ENCODE measurements at places on chromosomes 4 and X.

GRCh38 chrX:9670136-9670814, 95.4 kb downstream of the GPR143 start:
- DNase-seq = no peak

DNA sequence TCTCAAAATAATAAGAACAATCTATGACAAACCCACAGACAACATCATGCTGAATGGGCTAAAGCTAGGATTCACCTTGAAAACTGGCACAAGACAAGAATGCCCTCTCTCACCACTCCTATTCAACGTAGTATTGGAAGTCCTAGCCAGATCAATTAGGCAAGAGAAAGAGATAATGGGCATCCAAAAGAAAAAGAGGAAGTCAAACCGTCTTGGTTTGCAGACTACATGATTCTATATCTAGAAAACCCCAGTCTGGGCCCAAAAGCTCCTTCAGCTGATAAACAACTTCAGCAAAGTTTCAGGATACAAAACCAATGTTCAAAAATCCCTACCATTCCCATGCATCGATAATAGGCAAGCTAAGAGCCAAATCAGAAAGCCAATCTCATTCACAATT, 59.0 kb downstream of the CHM start:
- DNase-seq = no peak

DNA sequence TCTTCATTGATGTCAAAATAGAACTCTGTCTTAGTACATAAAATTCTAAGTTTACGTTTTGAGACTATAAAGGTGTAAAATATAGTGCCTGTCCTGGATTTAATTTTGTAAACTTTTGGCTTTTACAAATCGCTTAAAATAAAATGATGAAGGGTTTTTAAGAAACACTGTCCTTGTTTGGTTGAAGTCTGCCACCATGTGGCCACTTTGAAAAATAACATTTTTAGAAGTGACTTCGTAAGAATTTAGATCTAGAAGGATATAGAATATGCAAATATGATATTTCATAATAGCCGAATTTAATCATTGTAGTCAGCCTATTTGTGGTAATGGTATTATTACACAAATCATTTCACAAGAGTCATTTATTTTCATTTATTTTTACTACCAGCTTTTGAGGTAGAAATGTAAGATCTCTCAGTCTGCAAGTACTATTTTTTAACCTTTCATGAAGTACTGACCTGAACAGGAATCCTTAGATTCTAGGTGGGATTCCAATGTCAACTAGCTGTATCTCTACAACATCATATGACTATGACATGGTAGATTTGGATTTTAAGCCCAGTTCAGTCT, 31.0 kb upstream of the FAT4 start:
- no peak for DNase-seq

DNA sequence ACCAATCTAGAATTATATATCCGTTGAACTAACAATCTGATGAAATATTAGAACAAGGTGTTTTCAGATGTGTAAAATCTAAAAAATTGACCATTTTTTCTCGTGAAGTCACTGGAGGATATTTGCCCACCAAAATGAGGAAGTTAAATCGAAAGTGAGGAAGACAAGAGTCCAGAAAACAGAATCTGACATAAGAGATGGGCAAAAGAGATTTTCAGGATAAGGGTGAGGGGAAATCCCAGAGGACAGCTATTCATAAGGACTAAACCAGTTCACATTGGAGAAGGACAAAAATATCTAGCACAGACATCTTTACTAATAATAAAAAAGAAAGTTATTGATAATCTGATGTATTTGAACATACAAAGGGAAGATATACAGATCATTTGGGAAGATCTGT, 18.7 kb upstream of the ALG13 start:
- DNase-seq = no peak

DNA sequence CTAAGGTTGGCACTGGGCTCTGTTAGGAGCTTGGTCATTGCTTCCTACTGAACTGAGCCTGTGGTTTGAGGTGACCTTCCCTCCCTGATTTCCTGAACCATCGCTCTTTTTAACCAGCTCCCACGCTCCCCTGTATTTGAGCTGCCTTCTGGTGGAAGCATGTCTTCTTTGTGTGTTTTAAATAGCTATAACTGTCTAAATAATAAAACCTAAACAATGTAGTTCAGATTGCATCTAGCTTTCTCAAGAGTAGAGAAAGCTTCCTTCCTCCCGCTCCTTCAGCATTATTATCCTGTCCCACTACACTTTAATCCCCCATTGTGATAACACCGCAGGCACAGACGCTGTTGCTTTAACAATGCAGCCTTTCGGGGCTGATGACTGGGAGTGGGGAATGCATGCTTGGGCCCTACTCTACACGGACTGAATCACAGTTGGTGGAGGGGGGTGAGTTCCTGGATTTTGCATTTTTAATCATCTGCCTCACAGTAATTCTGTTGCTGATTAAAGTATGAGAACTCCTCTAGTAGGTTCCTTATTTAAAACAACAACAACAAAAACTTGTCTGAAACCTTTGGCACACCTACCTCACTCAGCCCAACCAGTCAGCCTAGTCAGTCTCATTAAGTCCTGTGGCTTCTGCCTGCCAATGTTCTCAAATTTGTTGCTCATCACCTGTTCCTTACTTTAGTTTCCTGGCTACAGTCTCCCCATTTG, 6.6 kb downstream of the SMS start:
- no peak for DNase-seq

DNA sequence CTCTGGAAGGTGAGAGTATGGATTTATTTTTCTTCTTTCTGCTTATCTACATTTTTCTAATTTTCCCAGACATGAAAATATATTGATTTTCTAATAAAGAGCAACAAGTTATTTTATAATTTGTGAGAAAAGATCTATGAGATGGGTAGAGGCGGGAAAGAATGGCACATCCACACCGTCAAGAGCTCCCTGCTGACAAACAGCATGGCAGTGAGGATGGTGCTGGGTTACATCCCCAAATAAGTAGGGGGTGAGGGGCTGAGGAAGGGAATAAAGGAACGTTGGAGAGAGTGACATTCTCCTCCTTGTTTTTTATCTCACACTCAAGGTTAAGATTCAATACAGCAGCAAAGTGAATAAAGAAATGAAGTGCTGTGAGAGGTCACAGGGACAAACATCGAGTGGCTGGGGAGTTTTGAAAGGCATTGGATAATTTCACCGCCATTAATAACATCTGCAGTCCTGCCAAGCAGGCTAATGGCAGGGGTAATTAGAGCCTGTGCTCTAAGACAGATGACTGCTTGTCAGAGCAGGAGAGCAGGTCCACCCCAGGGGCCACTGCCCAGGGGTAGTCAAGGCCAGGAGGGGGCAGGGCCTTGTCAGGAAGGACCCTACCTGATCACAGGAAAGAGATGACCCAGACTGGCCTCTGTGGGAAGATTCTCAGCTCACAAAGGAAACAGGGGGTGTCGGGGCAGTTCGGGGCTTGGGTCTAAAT, 323.8 kb downstream of the FBXW7 start:
- DNase-seq = no peak

DNA sequence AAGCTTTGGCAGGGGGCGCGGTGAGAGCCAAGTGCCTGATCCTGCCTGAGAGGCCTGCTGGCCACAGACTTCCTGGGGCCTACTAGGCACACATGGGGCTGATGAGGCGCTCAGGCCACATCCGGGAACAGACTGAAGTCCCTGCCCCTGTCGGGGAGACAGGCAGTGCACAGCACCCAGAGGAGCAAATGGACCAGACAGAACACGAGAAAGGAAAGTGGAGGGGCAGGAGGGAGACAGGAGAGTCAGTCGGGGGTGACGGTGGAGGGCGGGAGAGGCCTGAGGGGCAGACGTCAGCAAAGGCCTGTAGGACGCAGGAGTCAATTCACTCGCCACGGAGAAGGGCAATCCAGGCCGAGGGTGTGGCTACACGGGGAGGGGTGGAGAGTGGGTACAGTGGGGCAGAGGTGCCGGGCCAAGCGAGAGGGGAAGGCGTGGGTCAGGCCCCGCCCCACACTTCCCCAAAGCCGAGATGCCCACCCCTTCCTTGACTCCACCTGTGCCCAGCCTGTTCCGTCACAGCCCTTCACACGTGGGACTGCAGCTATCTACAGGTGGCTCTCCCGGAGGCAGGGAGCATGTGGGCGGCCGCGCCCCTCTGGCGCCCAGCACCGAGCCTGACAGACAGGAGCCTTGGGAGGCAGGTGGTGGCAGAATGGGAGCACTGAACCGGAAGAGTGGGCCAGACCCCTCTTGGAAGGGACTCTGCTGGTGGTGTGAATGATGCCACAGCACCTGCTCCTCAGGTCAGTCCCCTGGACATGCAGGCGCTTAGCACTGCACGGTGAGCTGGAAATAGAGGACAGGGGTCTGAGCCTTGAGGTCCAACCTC, 20.5 kb downstream of the NOP14 start:
- DNase-seq = no peak
